ENCODE measurements at places on chromosomes 12 and 14.

DNA sequence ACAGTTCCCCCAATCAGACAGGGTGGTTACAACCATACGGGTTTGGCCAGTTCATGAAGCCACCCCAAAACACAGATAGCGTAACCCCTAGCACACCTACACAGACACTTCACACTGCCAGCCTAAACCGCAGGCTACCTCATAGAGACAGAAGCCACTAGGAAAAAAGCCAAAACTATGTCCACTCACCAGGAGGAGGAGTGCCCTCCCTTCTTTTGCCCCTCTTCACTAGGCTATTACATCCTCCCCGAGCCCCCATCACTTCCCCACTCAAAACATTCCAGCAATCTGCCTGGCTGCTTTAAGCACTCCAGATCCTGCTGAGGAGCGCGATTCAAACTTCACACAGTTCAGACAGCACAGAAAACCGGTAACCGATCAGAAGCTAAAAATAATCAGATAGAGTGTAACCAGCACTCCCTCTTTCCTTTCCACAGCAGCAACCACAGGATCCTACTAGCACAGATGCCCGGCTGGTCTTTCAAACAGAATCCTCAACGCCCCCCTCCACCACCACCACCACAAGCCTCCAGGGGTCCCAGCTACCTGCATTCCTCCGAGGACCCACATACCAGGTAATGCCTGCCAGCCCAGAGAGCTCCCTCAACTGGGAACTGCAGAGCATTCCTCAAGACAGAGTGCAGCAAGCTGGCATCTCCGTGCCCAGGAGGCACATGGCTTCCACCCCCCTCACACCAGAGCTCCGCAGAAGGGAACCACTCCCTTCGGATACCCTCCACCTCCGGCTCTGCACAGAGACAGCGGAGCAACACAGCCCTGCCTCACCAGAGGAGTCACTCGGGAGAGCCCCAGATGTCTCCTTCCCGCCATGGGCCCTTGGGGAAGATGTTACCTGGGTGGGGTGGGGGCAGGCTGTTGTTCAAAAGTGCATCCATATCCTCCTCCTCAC is 1.5 kb downstream of the CHD4 start:
- DNase-seq = no peak

DNA sequence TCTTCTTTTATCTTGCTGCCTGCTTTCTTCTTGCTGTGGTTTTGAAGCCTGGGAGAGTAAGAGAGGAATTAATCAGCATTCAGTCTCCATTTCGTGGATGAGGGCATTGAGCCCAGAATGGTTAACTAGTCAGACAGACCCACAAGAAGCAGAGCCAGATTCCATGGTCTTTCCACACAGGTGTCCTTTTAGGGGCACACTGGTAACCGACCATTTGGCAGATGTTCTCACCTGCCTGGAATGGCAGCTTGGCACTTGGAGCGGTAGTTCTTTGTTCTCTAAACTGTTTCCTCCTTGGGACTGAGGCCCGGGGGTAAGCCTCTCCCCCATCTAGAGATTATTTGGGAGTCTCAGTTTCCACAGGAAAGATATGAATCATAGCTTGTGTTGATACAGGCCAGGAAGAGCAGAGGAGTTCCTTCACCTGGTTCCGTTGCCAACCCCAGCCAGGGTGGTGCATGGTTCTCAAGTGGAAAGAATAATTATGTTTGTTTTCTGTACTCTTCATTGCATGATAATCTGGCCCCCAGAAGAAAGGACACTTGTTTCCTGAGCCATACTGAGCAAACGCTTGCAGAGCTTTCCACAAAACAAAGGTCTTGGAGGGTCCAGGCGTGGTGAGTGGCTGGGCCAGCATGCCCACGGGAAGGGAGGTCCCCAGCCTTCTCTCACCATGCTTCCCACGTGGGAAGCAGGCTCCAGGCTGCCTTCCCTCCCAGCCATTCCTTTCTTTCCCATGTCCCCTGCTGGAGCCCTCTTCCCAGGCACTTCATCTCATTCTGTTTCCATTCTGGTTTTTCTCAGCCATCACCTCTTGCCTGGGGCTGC is 2.0 kb upstream of the KRT75 start:
- DNase-seq = no peak

- no peak for DNase-seq
Measured at GRCh38 chr14:21861153-21861552, 187.5 kb upstream of the OR4E1 start.

- DNase-seq = no peak
Measured at GRCh38 chr14:22334627-22335026, 254.4 kb downstream of the DAD1 start.

- DNase-seq = no peak
Measured at GRCh38 chr12:116314477-116314876, 37.0 kb upstream of the MED13L start.

GRCh38 chr14:93331002-93331727 is 1.7 kb downstream of the BTBD7 start:
- no peak for DNase-seq

DNA sequence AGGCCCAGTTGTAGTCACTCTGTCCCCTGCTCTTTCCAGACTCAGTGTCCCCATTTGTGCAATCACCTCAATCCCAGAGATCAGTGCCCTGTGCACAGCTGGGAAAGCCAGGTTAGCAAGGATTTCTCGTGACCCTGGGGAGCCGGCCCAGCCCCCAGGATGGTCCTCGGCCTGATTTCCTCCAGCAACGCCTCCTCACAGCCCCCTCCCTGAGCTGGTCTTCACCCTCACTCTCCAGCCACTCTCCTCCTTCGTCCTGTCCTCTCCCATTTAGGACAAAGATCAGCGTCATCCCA is 194.8 kb upstream of the C14orf180 start:
- DNase-seq = no peak

DNA sequence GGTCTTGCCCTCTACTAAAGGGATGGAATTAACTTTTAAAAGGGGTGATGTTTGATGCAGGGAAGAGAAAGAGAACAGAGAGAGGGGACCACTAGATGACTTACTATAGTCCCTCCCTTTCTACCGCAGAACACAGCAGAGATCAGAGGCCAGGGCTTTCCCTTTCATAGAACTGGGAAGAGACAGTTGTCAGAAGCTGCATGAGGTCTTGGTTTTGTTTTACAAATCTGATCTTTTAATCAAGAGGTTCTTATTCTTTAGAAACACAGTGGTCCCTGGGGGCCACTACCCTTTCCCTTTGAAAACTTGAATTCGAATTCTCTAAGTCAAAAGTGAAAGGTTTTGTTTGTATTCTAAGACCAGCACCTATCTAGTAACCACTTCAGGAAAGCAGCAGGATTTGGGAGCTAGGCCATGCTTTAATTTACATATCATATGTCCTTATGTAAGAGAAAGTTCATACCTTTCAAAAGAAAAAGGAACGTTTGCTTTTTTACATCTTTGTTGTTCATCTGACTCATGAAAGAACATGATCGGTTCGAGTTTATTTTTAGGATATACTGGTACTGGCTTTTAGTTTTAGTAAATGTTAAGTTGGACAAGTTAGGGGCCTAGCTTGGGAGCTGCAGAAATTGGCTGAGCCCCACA is 6.3 kb downstream of the FBXL14 start:
- no peak for DNase-seq

DNA sequence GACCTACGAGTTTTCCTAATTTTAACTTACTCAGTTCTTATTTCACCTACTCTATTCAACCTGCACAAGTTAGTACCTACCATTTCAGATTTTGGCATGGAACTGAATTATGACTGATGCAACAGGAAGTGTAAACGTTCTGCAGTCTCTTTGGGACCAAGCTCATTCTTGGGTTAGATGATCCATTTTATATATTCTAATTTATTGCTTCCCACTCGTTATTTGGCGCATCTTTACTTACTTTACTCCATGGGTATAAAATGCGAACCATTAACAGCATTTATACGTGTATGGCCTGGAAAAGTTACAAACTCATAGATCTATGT is 1.0 kb upstream of the EML1 start:
- DNase-seq = no peak

DNA sequence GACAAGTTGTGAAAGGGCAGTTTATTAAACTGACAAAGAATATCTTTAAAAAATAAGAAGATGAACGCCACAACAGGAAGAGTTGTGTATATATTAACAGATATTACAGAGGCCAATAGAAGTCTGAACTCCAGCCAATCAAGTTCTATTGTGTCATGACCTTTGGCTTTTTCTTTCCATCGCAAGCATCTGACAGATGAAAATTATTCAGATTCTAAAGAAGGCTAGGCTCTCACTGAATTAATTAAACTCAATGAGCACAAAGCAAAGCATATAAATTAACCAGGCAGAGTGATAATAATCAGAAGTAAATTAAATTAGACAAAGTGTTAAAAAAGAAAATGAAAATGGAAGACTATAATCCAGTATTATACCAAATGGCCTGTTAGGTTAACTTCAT is 62.0 kb upstream of the PYGL start:
- no peak for DNase-seq
